ENCODE measurements at places on chromosomes 13 and 19. TPM values are rescaled to one million over a fixed set of nuclear protein-coding genes. Genes with fewer than 3 reads are reported as not detected.
A peak's percentile ranks its signal among the peaks of the same experiment; 100 is the strongest.

DNA sequence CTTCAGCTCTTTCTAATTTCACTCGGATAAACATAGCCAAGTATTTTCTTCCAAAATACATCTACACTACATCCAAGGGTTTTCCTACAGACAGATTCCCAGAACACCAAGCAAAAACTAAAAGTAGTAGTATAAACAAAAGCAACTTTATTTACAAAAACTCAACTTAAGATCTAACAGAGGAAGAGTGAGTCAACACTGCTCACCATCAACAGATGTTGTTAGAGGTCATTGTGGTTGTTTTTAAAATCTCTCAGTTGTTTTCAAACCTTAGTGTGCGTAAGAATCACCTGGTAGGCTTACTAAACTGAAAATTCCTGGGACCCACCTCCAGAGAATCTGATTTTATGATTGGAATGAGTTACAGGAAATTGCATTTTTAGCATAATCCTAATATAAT lies 631.7 kb upstream of the SGCG start:
- no peaks in the 10 kb centered on the region for H3K27me3 ChIP-seq
- DNase-seq: no peak
- H3K4me1 ChIP-seq: no peaks in the 10 kb centered on the region
- H3K36me3 ChIP-seq: no peaks in the 10 kb centered on the region
- no peak overlapping the region for H3K27ac ChIP-seq

- H3K4me1 ChIP-seq: no peaks in the 10 kb centered on the region
- H3K27me3 ChIP-seq: no peaks in the 10 kb centered on the region
- no peak for DNase-seq
- H3K4me3 ChIP-seq: no peak overlapping the region
- H3K27ac ChIP-seq: no peak overlapping the region
Measured at GRCh38 chr19:54125713-54126112, 10.2 kb downstream of the PRPF31 start.

DNA sequence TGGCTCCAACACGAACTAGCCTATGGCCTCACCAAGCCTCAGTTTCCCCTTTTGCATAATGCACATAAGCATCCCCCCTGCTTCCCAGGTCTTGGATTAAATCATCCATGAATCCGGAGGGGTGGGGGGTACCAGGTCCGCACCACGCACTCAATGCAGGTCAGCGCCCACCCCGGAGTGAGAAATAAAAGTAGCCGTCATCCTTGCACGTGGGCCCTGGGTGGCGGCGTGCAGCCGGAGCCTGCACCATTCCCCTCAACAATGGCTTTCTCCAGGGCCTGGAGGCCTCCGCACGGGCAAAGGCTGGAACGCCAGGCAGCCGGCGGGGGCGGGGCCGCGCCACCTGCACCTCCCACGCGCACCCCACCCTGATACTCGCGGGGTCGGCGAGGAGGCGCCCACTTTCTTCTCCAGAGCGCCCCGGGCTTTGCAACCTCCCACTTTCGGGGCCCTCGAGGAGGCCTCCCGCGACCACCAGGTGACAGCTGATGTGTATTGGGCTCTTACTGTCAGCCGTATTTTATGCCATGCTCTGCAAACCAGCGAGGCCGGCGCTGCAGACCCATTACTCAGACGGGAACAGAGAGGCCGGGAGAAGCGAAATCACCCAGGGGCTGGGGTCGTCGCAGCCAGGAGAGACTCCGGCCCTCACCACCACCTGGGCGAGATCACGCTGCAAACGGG lies 767 bp upstream of the GADD45B start:
- DNase-seq: peak; percentile 61
- peaks cover 12% of the 10 kb centered on the region for H3K4me1 ChIP-seq
- no peak overlapping the region for H3K27ac ChIP-seq
- H3K27me3 ChIP-seq: no peaks in the 10 kb centered on the region
- no peaks in the 10 kb centered on the region for H3K36me3 ChIP-seq

GRCh38 chr19:14265290-14266036 lies 59.5 kb upstream of the ADGRL1 start:
- H3K27ac ChIP-seq: no peak overlapping the region
- H3K4me3 ChIP-seq: peak overlapping the region; percentile 15
- H3K36me3 ChIP-seq: no peaks in the 10 kb centered on the region
- DNase-seq: peak; percentile 20
- H3K27me3 ChIP-seq: peaks cover 14% of the 10 kb centered on the region

Gene CYP4F11
- total RNA-seq: not detected

Measured in cardiac muscle cell (in vitro differentiated cells and primary cell).